CD4-positive, CD25-positive, alpha-beta regulatory T cell (primary cell): ENCODE measurements at places on chromosomes 2 and 18.

- no peak for DNase-seq
Observed at GRCh38 chr18:69002233-69002632, 204.4 kb downstream of the CCDC102B start.

GRCh38 chr2:145592361-145592760, 1072.4 kb upstream of the ZEB2 start:
- DNase-seq, result no peak

DNA sequence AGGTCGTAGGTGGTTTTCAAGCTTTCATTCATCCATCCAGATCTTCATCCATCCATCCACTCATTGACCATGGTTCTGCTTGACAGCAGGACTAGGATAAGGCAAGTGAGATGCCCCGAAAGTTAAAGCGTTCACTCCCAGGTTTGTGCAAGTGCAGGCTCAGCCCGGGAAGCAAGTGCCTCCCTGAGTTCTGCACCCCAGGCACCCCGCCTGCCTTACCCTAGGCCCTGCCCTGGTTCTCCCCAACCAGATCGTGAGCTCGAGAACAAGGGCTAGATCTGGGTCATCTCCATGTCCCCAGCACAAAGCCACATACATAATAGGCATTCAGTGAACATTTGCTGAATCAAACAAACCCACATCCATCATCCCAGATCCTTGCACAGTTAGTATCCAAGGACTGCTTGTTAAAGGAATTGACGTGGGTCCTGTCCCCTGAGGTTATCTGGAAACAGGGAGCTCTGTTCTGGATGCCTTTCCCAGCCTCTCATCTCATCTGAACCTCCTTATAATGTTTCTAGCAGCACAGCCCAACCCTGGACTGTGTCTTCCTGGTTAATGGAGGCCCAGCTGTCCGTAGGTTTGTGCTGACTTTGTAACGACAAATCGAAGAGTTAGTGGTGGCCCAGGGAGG, 116.1 kb upstream of the GPC1 start:
- no peak for DNase-seq

GRCh38 chr18:64202210-64202836, 53.4 kb upstream of the LINC00305 start:
- DNase-seq, result no peak

DNA sequence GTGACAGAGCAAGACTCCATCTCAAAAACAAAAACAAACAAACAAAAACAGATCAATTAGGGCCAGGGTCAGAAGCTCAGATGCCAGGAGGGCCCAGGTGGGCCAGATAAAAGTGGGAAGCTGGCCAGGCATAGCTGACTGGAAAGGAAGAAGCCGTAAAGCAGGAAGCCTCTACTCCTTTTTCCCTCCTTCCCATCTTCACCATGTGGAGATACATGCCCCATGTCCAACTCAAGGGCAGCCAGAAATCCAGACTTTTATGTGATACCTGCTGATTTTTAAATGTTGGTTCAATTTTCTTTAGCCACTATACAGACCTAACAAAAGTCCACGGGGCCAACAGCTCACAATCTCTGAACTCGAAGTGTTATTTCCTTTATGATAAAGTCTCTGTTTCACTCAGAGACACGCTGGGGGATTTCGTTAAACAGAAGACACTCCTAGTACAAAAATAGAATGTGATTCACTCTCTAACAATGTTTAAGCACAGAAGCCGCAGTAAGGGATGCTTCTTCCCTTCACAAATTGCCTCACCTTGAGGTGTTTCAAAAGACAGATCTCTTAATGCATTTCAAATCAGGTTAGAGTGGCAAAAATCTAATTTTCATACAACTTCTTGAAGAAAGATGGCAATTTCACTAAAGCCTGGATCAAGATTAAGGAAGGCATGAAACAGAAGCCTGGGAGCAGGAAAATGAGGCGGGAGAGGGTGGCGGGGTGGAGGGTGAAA, 14.0 kb downstream of the TMEM247 start:
- DNase-seq, result peak; percentile 26

DNA sequence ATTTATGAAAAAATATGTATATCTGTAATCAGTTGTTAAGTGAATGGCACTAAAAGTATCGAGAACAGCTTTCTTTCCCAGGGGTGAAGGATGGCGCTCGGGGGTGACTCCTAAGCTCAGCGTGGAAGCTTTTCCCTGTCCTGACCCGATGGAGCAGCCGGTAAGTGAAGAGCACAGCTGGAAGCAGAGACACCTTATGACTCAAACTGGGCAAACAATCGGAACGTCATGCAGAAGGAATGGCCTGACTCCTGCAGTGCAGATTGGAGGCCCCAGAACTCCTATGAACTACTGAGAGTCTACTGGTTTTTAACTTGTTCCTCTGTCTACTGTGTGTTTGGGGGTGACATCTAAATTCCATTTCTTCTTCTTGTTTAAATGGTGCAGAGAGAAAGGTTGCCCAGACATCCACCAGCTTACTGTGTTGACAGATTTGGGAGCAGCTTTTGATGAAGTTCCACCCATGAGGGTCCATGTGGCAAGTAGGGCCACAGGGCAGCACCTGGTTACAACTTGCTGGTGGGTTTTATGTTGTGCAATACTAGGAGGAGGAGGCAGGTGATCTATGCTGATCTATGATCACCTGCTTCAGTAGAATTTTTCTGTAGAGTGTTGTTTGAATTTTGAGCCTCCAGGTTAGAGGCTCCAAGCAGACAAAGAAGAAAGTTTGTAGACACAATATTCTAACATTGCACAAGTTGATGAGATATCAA, 52.8 kb upstream of the TMEM182 start:
- DNase-seq, result no peak

- no peak for DNase-seq
Observed at GRCh38 chr2:217153510-217153909, 293.6 kb upstream of the TNP1 start.

- peak; percentile 32 for DNase-seq
Observed at GRCh38 chr2:230447455-230448451, 31.8 kb downstream of the SP100 start.

DNA sequence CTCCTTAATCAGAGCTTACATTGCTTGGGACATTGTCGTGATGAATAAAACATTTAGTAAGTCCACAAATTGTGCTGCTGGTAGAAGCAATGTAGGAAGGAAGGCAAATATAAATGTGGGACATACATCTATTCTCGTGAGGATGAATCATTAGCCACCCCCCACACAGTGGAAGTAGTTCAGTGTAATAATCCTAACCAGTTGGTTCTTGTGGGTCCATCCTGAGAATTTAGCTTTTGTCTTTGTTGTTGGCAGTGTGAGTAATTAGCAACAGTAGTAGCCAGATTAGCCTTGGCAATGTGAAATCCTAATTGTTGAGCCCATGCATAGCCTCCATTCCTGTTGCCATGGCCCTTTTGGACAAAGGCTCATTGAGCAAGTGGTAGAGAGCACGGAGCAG, 532.1 kb downstream of the FBXO15 start:
- no peak for DNase-seq

GRCh38 chr18:32502014-32502413, 31.3 kb upstream of the GAREM1 start:
- DNase-seq, result no peak

GRCh38 chr2:134952608-134953007, 34.0 kb downstream of the CCNT2 start:
- DNase-seq, result no peak

DNA sequence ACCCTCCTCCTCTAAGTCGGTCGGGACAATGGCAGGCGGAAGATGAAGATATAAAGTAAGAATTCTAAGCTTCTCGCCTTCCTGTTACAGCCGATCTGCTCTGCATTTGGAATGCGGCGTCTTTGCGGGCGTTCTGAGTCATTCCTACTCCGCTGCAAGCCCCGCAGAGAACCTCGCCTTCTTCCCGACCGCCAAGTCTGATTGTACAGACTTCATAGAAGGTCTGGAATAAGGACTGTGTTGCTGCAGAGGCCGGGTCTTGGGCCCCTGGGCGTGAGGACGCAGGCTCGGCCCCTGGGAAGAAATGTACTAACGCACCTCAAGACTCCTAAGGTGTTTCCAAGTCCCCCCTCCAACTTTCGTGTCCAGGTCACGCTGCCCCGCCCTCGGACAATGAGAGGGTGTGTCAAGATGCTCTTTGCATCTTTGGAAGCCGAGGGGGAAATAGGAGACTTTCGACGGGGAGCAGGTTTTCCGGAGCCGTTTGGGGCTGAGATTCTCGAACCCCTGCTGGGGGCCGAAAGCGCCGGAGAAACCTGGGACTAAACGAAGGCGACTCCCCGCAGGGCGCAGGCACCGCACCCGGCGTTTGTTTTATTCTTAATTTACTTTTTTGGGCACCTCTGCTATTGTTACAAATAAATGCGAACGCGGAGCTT, 12.7 kb upstream of the PAX3 start:
- no peak for DNase-seq

GRCh38 chr18:76447258-76447890, 47.7 kb downstream of the ZNF516 start:
- no peak for DNase-seq

DNA sequence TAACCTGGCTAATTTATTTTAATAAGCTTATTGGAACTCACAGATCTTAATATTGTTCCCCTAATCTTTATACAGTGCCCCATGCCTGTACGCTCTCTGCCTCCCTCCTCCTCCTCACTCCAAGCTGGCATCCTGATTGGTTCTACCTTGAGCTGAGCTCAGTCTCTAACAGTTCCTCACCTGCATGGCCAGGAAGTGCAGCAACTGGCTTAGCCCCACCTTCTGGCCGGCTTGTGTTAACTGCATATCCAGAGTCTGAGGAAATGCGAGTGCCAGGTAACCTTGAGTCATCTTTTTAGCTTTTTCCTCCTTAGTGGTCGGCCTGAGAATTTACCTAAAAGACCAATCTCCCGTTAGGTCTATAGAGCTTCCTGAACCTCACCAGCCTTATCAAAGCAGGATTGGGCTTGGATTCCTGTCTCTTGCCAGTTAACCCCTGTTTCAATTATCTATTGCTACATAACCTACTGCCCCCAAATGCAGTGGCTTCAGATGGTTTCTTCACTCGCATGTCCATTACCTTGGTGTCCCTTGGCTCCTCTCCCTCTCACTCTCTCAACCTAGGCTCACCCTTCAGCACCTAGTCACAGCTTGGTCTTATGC, 89.5 kb upstream of the STK39 start:
- peak; percentile 69 for DNase-seq

- DNase-seq, result no peak
Observed at GRCh38 chr2:114005110-114005783, 115.4 kb downstream of the ACTR3 start.

- no peak for DNase-seq
Observed at GRCh38 chr2:237535385-237536082, 30.8 kb upstream of the PRLH start.

DNA sequence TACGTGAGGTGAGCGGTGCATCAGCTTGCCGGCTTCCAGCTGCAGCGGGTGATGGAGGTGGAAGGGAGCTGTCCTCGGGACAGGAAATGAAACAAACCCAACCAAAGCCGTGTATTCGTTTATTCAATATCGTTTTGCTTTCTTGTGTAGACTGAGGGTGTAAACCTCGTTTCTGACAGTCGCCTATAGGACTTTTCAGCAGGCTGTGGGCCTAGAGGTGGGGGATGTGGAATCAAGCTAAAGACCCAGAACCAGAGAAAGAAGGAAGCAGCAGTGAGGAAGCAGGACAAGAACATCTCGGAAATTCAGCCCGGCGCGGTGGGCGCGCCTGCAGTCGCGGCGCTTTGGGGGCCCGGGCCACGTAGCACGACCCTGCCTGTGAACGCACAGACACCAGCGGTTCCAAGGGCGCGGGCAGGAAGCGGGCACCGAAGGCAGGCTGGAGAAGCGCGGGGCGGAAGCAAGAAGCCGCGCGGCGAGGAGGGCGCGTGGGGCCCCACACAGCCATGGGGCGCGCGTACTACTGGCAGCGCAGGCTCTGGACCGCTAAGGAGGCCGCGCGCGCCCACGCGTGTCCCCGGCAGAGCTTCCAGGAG, 755 bp upstream of the ATP9B start:
- peak; percentile 85 for DNase-seq

DNA sequence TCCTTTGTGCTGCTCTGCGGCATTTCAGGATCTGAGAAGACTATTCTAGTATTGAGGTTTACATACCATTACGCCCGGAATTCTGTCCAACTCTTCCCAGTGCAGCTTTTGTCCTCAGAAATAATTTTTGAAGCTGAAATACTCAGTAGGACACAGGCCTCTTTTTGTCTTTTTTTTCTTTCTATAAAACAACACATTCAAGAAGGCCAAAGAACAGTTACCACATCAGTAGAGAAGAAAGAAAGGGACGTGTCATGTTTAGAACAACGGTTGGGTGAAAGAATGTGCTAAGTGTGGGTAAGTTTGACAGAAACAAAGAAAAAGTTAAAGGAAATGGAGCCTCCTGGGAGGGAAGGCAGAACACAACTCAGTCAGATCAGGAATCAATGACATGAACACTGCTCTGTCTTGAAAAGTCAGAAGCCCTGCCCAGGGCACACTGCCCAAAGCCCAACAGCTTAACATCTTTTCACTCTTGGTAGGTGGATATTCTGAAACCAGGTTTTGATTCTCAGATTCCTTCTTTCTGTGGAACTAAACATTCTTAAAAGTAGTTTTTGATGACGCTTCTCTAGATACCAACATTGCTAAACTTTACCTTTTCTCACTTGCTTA, 198.6 kb upstream of the CWC22 start:
- no peak for DNase-seq

DNA sequence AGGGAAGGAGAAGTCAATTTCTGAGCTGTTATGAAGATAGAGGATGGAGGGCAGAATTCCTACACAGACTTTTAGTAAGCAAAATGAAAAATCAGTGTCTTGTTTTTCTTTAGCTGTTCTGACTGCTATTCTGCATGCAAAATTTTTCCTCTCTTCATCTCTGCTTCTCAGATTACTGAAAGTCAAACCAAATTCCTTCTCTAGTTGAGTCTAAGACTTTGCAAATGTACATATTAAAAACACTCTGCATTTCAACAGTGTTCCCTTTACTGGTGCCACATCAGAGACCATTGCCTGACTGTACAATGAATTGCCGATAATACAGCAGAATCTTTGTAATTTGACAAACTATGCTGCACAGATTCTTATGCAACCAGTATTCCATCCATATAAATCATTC, 198.8 kb downstream of the EXOC6B start:
- DNase-seq, result no peak

- no peak for DNase-seq
Observed at GRCh38 chr2:107174171-107174570, 288.2 kb upstream of the ST6GAL2 start.

DNA sequence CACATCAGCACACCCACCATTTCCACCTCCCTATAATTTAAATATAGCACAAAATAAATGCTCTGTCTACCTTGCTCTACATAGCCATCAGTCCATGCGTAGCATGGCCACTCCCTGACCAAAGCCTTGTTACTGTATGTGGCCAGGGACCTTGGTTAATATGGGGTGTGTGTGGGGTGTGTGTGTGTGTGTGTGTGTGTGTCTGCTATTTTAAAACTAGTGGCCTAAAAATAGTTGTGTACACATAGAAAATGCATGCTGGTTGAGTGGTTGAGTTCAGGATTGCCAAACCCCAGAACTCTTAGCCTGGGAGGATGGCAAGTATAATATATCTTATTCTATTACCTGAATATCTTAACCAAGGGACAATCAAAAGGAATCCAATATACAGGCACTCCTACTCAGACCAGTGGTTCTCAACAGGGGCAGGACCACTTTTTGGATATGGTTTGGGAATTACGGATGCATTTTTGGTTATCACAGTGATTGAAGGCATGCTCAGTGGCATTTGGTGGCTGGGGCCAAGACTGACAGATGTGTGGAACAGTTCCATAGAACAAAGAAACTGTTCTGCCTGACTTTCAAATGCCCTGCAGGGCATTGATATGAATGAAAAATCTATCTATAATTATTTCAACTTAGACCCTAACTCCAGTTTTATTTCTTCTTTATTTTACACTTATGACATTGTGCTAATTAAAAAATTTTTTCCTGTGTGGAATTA, 72.3 kb upstream of the PSME4 start:
- DNase-seq, result no peak
